D721Med (cell line): ENCODE measurements at places on chromosomes 1 and 21.

DNA sequence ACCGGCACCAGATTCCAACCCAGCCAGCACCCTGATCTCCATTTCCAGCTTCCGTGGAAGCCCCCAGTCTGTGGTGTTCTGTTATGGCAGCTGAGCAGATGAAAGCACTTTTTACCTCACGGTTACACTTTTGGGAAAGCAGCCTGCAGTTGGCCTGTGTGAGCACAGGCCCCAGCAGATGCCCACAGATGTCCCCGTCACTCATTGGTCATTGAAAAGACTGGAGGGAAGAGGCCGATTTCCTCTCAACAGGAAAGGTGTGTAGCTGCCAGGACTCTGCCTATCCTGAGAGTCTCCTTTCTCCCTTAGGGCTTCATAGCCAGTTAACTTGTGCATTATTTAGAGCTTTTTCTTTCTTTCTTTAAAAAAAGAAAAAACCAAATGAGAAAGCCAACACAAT, 123.0 kb downstream of the PCBP3 start:
- no peak for DNase-seq

DNA sequence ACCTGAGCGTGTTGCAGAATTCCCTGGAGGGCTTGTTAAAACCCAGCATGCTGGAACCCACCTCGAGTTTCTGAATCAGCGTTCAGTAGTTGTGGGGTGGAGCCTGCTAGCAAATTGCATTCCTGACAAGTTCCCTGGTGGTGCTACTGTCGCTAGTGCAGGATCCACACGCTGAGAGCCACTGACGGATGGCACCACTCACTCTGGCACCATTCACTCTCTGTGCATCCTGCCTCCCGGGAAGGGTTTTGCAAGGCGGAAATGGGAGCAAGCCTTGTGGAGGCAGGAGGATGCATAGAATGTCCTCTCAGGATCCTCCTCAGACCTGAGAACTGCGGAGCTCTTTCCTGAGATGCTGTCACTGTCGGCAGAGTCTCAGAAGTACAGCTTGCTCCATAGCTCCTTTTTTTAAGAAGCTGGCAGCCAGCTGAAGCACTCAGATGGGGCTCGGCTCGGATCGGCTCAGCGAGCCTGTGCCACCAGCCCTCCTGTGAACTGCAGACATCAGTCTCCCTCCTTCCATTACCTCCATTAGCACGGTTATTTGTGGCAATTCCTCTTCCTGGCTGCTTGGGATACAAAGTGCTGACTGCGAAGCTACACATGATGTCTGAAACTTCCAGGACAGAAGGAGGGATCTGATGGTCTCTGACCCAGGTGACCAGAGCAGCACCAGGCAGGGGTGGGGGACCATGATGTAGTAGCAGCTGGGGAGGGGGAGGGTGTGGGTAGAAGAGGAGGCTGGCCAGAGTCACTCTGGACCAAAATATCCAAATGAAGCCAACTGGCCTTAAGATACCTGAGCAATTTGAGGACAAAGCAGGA, 89.6 kb downstream of the C1orf94 start:
- no peak for DNase-seq

- DNase-seq = no peak
Observed at GRCh38 chr1:177289532-177289931, 118.8 kb downstream of the BRINP2 start.

DNA sequence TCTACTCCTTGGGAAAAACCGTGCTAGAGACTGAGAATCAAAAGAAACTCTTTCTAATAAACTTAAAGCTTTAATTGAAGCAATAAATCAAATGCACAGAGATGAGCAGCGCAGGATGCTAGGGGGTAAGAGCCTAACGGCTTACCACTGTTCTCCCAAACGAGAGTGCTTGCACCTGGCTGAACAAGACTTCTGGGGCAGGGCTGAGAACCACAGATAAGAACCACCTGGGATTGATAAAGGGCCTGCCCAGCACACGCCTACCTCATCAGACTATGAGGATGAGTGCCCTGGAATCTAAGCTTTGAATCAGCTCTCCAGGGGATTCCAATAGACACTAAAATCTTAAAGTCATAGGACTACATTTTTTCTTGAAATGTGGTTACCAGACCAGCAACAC, 43.3 kb downstream of the KRTAP19-8 start:
- DNase-seq = no peak

DNA sequence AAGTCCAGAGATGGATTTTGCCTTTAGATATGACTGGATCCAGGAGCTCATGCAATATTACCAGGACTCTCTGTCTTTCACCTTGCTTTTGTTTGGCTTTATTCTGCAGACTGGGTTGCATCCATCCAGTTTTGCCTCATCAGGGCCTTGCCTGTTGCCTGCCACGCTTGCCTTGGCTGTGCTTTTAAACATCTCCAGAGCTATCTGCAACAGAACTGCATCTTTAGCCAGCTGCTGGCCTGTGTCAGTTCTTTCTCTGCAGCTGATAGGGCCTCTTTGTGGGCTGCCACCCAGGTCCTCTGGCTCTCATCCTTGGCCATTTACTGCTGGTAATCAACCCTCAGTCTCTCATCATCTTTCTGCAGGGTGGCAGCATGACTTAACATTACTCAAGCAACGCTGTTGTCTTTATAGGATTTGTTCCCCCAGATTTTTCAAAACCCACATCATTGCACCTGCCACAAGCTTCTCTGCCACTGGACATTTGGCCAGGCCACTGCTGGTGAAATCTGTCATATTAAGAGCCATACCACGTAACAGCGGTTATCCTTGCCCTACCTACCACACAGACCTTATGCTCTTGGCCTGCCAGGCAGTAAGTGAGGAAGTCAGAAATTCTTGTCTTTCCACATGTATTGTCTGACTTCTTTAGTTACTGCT, 24.4 kb upstream of the HUNK start:
- DNase-seq = no peak

- no peak for DNase-seq
Observed at GRCh38 chr1:84152649-84153056, 8.6 kb downstream of the PRKACB start.

DNA sequence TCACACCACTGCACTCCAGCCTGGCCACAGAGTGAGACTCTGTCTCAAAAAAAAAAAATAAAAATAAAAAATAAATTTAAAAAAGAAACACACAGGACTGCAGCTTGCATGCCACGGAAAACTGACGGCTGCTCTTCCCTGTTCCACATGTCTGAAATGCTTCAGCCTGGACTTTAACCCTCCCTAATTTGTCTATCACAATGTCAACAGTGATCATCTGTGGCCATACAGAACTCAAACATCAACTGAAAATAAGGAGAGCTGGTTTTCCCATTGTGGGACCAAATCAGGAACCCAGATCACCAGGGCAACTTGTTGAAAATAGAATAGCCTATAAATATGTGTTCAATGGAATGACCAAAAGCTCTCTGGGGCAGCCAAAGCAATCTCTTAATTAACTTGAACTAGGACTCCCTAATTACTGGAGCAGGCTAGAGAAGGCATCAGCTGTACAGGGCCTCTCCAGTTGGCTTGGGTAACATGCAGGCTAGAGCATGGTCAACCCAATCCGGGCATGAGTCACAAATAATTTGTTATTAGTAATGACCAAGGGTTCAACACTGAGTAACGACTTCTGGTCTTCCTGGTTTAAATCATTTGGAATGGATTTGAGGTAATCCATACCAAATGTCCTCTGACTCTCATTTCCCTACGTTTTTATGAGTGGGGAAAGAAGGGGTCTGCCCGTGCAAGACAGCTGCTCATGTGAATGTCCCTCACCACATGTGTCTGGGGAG, 62.7 kb upstream of the KAZN start:
- no peak for DNase-seq

DNA sequence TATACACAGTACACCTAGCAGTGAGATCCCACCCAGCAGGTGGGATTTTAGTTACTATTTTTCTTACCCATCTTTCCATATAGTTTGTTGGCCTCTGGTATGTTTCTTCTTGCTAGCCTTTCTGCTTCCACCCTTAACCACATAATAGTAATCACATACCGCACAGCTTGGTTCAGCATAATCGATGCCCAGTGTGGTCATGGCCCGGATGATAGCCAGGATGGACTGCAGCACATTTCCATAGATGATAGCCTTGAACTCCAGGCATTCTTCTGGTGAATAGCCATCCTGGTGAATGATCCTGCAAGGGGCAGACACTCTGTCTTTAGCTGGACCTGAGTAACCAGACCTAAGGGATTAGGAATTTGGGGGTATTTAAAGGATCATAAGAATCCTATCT, 9.5 kb downstream of the GNAT2 start:
- no peak for DNase-seq

DNA sequence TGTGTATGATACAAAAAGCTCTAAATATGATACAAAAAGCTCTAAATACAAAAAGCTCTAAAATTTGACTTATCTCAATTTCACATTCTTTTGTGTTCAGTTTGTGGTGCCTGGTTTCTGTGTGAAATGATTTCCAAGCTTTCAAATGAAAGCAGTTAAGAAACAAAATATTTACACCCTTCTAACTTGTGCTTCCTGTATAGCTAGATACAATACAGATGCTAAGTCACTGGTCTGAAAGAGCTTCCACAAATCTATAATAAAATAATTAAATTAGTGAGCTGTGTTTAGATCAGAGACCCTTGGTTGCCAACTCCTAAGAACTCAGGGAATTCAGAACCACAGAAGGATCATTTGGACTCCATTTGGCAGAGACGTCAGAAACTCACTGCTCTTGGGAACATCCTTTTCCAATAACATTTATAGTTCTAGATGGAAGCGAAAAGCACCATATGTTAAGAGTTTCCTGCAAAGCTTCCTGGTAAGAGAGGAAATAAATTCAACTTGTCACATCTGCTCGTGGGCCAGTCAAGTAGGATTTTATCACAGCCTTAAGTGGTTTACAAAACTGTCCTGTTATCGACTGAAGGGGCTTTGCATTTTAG, 1079.1 kb downstream of the ADGRL2 start:
- DNase-seq = no peak

GRCh38 chr1:241253471-241253870, 103.5 kb downstream of the RGS7 start:
- no peak for DNase-seq

- no peak for DNase-seq
Observed at GRCh38 chr1:92882819-92883218, 51.0 kb downstream of the RPL5 start.

DNA sequence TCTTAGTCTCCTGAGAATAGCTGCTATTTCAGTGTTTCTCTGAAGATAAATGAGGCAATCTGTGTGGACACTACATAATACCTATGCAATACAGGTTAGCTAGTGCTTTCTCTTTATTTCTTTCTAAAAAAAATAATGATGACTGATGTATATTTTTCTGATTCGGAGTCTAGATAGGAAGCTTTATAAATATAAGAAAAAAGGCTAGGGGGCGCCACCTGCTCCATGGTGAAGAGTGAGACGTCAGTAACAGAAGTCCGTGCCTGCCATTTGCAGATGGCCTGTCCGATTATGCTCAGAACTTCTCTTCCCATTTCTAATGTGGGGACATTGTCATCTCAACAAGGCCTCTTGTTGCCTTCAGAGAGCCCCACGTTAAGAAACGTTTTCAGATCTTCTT, 26.4 kb downstream of the QSOX1 start:
- DNase-seq = no peak

GRCh38 chr21:26806801-26807295, 38.4 kb downstream of the ADAMTS1 start:
- DNase-seq = no peak

- DNase-seq = no peak
Observed at GRCh38 chr1:174171073-174171472, 11.8 kb downstream of the RABGAP1L start.

- no peak for DNase-seq
Observed at GRCh38 chr1:232034556-232034955, 408.0 kb downstream of the DISC1 start.

DNA sequence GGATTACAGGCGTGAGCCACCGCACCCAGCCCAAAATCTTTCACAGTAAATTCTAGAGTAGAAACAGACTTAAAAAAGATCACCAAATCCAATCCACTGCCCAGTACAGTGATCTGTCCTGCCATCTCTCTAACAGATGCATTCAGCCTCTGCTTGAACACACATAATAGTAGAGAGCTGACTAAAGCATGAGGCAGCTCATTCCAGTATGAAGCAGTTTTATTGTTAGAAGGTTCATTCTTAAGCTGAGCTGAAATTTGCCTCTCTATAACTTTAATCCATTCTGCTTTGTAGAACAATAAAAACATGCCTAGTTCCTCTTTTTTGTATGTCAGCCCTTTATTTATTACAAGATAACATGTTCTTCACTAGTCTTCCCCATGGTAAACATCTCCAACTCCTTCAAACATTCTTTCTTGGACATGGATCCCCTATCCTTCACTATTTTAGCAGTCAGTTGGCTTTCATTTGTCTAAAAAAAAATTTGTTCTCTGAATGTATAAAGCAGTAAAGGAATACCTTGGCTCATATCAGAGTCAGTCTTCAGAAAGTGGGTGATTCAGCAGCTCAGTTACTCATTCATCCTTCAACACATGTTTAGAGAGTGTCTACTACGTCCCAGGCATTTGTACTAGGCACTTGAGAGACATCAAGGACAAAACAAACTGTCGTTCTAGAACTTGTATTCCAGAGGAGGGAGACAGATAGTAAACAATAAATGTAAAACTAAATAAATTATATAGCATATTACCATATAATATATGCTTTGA, 10.7 kb upstream of the PTBP2 start:
- no peak for DNase-seq

DNA sequence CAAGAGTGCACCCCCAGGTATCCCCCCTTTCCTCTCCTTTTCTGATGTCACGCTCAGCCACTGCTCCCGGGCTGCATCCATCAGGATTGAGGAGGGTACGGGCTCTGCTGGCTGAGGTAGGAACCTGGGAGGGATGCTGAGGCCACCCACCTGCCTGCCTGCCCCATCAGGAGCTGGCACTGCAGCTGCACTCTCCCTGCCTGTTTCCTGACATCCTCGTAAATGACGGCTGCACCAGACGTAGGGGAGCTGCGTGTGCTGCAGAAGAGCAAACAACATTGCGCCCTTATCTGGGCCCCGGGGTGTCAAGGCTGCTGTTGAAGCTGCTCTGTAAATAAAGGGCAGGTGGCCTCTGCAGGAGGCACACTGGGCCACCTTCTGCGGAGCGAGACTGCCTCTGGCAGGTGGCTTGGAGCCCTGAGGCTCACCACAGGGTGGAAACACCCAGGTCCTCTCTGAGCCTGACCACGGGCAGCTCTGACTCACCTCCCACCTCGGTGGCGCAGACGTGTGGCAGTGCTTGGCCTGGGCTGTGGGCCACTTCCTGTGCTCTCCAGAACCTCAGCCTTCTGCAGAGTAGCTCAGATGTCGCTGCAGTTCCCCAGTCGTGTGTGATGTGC, 30.9 kb downstream of the SNAP47 start:
- DNase-seq = no peak

DNA sequence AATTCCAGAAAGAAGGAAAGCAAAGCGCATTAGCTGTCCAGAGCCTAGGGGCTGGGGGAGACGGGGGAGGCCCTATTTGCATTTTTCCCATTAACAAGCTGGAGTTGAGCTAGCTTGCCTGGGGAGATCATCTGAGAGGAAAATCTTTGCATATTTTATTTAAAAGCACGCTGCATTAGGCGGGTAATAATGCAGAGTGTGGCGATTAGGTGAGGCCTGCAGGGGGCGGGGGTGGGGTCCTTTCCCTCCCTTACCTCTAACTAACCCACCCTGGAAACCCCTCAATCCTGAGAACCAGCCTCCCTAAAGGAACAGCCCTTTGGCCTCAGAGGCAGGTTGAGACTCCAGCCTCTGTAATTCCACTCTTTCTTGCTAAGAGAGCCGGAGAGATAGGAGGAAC, 16.2 kb downstream of the C1orf216 start:
- DNase-seq = no peak

GRCh38 chr1:184890539-184890973, 83.8 kb downstream of the NIBAN1 start:
- DNase-seq = no peak
